ENCODE measurements at places on chromosomes 1 and 21.
A peak's percentile ranks its signal among the peaks of the same experiment; 100 is the strongest.

GRCh38 chr1:78048446-78048845 lies 2.7 kb downstream of the GIPC2 start:
- no peak for DNase-seq

- DNase-seq: no peak
These were observed 672.3 kb upstream of the CXADR start for GRCh38 chr21:16840538-16840937.

GRCh38 chr1:155005076-155006011 lies 2.7 kb downstream of the ZBTB7B start:
- DNase-seq: no peak

GRCh38 chr21:36929622-36930021 lies 36.8 kb downstream of the HLCS start:
- no peak for DNase-seq

DNA sequence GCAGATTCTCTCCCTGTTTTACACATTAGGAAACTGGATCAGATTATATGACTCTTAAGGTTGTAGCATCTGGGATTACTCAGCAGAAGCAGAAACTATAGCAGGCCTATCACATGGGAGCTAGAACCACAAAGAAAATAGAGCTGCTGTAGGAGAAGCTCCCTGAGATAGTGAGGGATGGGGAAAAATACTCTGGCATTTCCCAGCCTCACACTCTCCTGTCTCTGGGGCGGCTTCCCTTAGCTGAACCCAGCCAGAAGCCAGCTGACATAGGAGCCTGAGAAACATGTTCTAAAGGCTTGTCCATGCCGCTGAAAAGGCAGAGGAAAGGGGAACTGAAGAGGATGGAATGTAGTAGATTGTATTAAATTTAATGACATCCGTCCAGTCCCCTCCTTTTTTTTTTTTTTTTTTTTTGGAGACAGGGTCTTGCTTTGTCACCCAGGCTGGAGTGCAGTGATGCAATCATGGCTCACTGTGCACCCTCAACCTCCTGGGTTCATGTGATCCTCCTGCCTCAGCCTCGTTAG lies 76.8 kb upstream of the DNAJC6 start:
- DNase-seq: no peak

- no peak for DNase-seq
These were observed 14.5 kb upstream of the PRDM16 start for GRCh38 chr1:3054474-3054873.

DNA sequence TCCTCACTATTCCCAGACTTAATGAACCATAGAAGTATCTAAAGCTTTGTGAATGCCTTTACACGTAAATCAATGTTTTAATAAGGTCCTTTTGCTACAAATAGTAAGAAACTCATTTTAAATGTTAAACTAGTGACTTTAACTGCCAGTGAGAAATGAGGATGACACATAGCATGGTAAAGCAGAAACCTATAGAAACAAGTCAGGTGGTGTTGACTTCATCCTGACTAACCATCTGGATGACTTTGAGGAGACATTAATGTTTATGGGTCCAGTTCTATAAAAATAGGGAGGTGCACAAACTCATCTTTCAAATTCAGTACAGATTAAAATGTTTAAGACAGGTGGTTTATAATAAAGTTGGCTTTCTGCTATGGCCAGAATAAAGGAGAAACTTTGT lies 85.4 kb downstream of the COLGALT2 start:
- no peak for DNase-seq

DNA sequence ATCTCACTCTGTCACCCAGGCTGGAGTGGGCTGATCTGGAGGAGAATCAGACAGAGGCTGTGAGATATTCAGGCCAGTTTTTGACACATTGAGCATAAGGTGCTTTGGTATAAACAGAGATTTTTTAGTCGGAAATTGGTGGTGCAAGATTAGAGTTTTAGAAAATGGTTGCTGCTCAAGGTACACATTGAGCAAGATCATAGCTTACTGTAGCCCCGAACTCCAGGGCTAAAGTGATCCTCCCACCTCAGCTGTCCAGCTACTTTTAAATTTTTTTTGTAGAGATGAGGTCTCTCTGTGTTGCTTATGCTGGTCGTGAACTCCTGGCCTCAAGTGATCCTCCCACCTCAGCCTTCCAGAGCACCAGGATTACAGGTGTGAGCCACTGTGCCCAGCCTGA lies 43.9 kb upstream of the USP1 start:
- no peak for DNase-seq

- peak; percentile 32 for DNase-seq
These were observed 532 bp downstream of the ERO1B start for GRCh38 chr1:236281198-236281653.

GRCh38 chr1:28241638-28242241 lies 5.8 kb downstream of the ATP5IF1 start:
- peak; percentile 7 for DNase-seq

DNA sequence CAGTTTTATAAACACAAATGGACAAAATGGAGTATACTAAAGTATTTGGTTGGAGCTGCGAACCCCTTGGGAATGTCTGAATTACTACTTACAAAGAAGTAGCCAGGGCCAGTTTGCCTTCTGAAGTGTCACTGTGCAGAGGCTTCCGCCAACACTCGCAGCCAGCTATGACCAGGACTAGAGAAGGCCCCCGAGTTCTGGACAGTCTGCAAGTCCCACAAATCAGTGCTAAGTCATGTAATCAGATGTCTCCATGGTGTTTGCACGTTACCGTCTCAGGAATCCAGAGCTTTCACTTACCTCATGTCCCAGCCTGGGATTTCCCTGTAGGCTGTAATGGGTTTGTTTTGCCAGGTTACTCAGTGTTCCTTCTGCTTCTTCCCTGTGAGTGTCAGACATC lies 106.6 kb upstream of the SPAG17 start:
- DNase-seq: no peak

DNA sequence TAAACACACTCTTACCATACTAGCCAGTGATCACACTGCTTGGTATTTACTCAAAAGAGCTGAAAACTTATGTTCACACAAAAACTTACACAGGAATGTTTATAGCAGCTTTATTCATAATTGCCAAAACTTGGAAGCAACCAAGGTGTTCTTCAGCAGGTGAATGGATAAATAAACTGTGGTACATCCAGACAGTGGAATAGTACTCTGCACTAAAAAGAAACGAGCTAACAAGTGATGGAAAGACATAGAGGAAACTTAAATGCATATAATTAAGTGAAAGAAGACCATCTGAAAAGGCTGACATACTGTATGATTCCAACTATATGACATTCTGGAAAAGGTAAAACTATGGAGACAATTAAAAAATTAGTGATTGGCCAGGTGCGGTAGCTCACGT lies 20.7 kb upstream of the PDIK1L start:
- DNase-seq: no peak

DNA sequence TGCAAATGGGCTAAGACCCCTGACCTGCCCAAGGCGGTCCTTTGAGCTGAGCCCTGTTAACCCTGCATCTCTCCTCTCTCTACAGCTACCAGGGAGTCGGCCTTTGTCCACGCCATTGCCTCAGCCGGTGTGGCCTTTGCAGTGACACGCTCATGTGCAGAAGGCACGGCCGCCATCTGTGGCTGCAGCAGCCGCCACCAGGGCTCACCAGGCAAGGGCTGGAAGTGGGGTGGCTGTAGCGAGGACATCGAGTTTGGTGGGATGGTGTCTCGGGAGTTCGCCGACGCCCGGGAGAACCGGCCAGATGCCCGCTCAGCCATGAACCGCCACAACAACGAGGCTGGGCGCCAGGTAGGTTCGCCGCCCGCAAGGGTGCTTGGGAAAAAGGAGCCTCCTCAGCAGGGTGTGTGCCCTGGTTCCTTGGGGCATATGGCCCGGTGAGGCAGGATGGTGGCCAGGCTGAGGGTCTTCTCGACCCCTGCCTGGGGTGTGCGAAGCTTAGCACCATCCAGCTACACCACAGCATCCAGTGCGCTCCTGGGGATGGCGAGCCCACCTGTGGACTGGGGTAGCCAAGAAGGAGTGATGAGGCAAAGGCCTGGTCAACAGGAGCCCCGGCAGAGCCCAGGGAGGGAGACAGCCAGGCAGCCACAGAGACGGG lies 31.8 kb upstream of the ARF1 start:
- DNase-seq: no peak

DNA sequence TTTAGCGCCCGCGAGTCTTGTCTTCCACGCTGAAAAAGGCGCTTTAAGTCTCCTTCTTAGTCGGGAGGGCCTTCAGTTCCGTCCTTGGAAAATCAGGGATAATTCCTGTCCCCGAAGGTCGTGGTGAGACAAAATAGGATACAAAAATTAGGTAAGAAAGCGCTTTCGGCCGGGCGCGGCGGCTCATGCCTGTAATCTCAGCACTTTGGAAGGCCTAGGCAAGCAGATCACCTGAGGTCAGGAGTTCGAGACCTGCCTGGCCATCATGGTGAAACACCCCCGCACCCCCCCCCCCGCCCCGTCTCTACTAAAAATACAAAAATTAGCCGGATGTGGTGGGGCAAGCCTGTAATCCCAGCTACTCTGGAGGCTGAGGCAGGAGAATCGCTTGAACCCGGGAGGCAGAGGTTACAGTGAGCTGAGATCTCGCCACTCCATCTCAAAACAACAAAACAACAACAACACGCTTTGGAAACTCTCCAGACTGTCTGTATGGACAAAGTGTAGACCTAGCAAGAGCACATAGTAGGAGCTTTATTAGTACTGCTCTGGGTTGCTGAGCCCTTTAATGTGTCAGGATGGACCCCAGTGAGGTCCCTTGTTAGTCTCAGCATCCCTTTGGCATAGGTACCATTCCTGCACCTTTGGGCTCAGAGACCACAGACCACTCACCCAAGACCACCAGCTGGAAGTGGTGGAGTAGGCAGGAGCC lies 790 bp upstream of the TMEM54 start:
- DNase-seq: no peak

DNA sequence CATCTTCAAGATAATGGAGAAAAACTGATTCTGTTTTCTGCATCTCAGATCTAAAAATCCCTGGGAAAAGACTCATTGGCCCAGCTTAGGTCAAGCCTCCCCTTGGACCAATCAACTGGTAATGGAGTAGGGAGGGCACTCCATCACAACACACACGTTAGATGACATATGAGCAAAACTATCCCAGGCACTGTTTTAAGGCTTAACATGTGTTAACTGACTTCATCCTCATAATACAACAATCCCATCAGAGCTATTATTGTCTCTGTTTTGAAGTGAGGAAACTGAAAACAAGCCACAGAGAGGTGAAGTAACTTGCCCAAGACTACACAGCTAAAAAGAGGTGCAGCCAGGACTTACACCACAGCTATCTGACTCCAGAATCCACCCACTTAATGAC lies 14.7 kb upstream of the CITED4 start:
- no peak for DNase-seq

- no peak for DNase-seq
These were observed 12.4 kb downstream of the SKI start for GRCh38 chr1:2240270-2241156.

- DNase-seq: peak; percentile 52
These were observed 75.2 kb upstream of the KCNA3 start for GRCh38 chr1:110749960-110750359.

GRCh38 chr1:207818971-207819451 lies 67.2 kb downstream of the CD46 start:
- no peak for DNase-seq

DNA sequence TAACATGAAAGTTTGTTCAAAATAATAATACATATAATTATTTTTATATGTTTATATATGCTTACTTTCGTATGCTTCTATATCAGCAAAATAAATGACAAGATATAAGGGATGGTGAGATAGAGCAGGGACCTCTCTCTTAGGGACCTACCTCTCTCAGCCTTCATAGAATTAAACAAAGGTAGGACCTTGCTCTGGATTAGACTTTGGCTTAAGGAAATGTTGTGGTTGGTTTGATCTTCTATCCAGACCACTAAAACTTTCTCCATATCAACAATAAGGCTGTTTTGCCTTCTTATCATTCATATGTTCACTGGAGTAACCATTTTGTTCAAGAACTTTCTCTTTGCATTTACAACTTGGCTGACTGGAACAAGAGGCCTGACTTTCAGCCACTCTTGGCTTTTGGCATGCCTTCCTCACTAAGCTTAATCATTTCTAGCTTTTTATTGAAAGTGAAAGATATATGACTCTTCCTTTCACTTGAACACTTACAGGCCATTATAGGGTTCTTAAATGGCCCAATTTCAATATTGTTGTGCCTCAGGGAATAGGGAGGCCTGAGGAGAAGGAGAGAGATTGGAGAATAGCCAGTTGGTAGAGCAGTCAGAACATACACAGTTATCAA lies 14.4 kb downstream of the FRRS1 start:
- no peak for DNase-seq

- DNase-seq: no peak
These were observed 77.6 kb downstream of the SPATA46 start for GRCh38 chr1:162299018-162299417.

- DNase-seq: no peak
These were observed 128.8 kb downstream of the COQ8A start for GRCh38 chr1:227068883-227069282.

GRCh38 chr1:53578358-53578757 lies 119.2 kb downstream of the DMRTB1 start:
- no peak for DNase-seq

DNA sequence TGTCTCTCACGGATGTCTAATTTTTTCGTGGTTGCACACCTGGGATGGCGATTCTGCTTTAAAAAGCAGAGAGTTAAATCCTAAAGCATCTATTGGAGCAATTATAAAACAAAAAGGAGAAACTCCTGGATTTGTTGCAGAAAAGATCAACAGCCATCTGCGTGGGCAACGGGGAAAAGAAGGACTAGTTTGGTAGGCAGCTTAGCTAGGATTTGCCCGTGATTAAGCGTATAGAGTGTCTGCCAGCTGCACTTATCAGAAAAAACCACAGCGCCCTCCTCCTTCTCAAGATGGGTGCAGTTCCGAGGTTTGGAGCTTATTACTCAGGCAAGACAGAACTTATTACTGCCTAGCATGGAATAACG lies 526 bp upstream of the SLC25A24 start:
- DNase-seq: peak; percentile 36

GRCh38 chr1:151867765-151868411 lies 14.4 kb upstream of the THEM5 start:
- DNase-seq: no peak

GRCh38 chr1:33741749-33742148 lies 122.1 kb upstream of the HMGB4 start:
- DNase-seq: no peak

DNA sequence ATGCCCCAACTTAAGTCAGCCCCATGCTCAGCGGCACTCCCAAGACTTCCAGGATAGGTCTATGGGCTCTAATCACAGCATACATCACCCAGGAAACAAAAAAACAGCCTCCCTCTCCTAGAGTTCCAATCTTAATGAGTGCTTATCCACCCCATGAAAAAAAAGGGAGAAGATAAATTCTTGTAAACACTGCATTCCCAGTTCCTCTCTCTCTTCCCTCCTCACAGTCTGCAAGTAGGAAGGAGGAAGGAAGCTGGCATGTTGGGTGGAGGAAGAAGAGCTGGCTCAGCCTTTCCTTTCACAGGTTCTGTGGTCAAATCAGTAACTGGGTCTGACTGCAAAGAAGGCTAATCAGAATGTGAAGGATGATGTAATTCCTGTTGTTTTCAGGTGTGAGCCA lies 69.9 kb upstream of the ZC3H11B start:
- no peak for DNase-seq

- DNase-seq: no peak
These were observed 41.3 kb downstream of the NFYC start for GRCh38 chr1:40732756-40733301.
